ENCODE measurements at places on chromosomes 3 and 15.

GRCh38 chr3:184718431-184718830, 6.6 kb upstream of the MAGEF1 start:
- DNase-seq, result no peak

DNA sequence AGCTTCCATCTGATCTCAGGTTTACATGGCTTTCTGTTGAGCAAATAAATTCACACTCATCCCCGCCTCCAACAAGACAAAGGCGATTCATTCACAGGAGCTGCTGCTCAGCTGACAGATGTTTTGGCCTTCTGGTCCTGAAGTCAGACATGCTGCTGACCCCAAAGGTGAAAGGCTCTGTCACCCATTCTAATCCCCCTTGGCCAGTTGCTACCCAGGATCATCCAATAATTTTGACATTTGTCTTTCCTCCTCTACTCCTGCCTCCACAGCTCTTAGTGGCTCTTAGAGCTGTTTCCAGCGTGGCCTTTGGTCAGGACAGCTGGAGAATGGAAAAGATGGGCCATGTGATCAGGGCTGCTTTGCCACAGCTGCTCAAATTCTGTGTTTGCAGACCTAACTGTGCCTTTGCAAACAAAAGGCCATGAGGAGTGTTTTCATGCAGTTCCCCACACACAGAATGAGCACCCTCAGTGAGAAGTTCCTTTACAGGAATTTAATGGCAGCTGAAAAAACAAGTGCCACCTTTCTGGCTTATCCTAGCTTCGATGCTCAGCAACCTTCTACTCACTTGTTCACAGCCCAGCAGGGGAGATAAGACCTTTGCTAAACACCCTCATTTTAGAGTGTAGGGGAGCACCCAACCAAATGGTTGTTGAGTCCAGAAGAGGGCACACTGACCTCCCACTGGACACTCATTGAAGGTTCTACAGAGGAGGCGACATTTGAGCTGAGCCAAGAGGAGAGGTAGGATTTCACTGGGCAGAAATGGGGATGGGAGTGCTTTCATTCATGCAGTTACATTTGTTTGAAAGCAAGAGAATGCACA, 39.0 kb downstream of the CYP19A1 start:
- no peak for DNase-seq

- DNase-seq, result no peak
These were observed 94.4 kb downstream of the LRRN1 start for GRCh38 chr3:3893590-3893989.

DNA sequence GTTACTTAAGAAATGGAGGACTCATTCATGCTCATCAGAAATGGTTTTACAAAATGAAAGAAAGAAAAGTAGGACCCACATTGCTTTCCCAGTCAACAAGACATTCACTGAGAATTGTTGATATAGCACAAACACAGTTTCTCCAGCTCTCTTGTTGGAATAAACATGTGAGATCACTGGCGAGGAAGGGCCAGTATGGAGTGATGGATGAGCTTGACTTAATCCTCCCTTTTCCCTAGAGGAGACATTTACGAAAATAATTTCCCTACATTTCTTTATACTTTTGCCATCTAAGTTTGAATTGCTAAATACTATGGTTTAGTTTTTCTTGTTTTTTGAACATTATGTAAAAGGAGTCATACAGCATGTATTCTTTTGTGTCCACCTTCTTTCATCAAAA, 15.9 kb upstream of the UBE3A start:
- DNase-seq, result no peak

DNA sequence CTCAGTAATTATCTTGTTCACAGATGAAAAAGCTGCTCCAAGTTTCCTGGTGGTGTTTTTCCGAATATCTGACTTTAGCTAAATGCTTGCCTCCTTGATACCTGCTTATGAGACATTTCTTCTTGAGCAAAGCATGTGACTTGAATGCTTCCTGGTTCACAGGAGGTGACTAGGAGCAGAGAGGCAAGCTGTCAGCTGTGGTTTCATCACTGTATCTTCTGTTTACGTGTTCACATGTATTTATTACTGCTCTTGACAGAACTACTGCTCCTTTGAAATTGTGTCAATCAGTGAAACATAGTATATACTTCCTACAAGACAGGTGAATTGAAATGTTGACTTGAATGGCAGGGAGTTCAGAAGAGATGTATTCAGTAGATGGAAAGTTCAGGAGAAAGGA, 8.9 kb upstream of the SPPL2A start:
- no peak for DNase-seq

DNA sequence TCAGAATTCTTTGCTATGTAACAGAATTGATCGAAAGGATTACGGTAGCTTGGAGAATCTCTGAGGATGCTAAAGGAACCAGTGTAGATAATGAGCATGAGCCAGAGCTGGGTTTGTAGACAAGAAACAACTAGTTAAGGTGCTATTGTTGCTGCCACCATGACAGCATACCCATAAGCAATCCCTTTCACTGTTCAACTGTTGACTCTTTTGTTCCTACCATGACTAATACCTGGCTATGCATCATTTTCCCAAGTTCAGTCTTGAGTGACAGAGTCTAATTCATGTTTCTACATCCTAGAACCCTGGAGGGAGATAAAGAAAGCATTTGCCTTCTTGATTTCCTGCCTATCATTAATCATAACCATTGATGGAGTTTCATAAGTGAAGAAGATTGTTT, 600.3 kb downstream of the OTOL1 start:
- DNase-seq, result no peak

DNA sequence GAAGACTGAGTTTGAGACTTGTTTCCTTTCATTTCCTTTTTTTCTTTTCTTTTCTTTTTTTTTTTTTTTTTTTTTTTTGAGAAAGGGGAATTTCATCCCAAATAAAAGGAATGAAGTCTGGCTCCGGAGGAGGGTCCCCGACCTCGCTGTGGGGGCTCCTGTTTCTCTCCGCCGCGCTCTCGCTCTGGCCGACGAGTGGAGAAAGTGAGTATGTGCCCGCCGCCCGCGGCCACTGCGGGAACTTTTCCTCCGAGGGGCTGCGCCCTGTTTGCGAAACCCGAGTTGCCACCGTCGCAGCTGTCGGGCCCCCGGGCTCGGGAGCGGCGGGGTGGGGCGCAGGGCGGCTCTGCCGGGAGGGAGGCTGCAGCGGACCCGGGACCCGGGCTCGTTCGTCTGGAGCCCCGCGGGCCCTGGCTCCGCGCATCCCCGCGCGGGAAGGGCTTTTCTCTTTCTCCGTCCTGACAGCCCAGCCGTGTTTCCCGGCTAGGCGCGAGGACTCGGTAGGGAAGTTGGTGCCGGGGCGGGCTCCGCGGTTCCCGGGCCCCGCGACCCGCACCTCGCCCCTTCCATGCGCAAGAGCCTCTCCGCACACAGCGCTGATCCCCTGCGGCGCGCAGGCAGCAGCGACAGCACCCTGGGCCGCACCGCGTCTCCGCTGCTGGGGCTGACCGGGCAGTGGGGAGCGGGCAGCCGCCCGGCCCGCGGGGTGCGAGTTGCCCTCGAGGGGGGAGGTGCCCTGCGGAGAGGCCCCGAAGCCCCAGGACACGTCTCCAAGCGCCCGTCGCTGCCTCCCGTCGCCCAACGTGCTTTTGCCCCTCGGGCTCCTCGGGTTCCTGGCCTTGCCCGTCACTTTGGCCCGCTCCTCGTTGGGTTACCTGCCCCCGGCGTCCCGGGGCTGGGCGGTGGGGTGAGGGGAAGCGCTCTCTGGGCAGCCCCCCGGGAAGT, 1.4 kb downstream of the IGF1R start:
- DNase-seq, result peak; percentile 33

DNA sequence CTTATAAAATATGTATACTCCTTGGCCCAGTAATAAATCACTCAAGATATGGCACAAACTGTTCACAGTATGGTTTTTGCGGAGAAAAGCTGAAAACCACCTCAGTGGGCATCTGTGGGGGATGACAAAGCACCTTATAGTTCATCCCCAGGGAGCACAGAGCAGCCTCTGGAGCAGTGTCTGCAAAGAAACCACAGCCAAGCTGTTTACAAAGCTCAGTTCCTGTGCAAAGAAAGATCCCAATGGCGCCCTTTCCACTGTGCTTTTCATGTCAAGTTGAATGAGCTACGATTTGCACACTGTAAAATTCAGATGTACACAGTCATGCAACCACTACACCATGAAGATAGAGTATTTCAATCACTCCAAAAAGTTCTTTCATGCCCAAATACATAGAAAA, 2.5 kb upstream of the EFCC1 start:
- no peak for DNase-seq

- DNase-seq, result no peak
These were observed 64.4 kb downstream of the LINGO1 start for GRCh38 chr15:77568014-77568972.

DNA sequence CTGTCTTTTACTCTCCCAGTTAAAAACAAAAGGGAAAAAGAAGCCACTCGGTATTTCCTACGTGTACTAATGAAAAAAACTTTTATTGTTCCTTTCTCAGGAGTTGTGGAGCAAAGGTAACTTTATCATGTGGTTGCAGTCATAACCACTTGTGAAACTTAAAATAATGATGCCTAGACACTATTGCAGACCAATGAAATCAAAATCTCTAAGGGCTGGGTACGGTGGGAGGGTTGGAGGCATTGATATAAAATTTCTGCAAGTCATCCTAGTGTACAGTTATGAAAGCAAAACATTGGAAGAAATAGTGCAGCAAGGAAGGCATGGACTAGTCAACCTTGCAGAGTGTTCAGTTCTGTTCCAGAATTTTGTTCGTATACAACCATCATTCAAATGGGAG, 808.8 kb downstream of the TUSC7 start:
- no peak for DNase-seq

- DNase-seq, result no peak
These were observed 24.8 kb upstream of the MBNL1 start for GRCh38 chr3:152243721-152244516.

DNA sequence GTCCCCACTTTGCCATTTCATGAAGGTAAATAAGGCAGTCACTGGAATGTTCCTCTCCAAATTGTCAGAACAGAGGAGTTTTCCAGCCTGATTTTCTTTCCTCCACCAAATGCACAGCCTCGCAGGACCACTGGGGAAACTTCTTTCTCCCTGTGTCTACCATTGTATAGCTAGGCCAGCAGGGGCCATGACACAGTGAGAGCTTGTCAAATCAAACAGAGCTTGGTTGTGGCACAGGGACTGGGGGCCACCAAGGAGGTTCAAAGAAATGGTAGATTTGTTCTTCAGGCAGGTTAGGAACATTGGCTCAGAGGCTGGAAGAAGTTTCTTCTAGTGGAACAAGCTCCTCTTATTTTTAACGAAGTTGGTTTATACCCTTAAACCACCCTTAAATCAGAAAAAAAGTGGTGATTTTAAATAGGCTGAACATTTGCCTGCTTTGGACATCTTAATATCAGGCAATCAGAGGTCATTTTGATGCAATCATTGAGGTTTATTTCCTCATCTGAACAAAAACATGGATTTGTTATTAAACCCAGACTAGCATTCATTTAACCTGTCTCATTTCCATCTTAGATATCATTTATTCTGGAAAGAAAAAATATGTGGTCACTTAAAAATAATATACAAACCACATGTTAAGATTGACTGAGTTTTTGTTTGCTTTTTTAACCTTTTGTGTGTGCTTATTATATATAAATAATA, 105.6 kb downstream of the GTPBP8 start:
- DNase-seq, result no peak

- DNase-seq, result no peak
These were observed 244.9 kb downstream of the FAM43A start for GRCh38 chr3:194930377-194931204.

DNA sequence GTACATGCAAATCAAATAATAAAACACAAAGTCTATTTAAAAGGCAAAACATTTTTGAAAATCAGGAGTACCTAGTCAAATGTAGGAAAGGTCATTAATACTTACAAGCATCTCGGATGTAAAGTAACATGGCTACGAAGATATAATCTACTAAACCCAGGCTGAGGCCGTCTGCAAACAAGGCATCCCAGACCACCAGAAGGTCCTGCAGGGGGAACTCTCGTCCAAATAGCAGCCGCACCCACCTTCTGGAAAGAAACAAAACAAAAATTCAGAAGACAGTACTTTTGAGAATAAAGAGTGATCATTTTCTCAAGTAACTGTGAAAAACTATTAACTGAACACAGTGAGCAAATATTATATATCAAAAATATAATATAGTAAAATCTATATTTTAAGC, 423.1 kb downstream of the PLCL2 start:
- no peak for DNase-seq

DNA sequence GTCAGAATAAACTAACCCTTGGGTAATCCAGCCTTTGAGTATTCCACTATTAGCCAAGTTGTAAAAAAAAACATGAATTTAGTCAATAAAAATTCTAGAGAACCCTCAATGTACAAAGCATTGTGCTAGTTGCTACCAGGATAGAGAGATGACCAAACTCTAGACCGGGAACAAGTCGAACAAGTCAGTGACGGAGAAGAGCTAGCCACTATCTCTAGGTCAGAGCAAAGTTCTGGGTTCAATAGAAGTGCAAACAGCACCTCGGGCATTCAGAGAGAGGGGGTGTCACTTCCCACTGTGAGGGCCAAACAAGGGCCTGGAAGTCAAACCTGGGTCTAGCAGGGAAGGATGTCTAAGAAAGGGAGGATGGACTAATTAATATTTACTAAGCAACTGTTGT, 2.3 kb upstream of the ADCY5 start:
- DNase-seq, result no peak

DNA sequence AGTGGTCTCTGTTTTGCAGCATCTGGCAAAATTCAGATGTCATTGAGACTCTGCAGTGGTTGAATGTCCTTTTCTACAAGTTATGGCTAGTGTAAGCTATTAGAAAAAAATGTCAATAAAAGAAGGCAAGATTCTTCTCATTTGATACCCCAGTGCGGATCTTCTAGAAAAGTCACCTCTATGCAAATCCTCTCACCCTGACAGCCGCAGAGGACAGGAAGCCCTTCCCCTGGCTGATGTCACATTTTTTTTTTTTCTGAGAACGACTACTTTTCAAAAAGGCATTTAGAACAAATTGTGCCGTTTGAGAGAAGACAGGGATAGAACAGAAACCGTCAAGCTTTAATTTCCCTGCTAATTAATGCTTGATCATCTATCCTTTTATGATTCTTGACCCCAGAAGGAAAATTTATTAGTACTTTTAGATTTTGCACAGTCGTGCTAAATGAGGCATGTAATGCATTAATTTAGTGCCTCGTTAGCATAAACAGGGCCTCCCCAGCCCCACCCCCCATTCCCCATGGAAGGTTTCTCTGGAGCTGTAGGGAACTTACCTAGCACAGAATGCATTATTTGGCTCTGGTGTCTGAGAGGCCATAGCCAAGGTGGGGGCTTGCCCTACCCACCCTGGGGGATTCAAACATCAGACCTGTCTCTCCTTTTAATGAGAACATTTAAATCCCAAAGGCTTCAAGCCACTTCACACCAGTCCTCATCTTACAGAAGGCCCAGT, 183.8 kb downstream of the OPA1 start:
- no peak for DNase-seq
